ENCODE measurements at places on chromosomes 2 and 18. TPM values are rescaled to one million over a fixed set of nuclear protein-coding genes. Genes with fewer than 3 reads are reported as not detected.

GRCh38 chr2:190651413-190651812 is 2.5 kb downstream of the NAB1 start:
- no peak for DNase-seq

- DNase-seq, result no peak
These were observed 87.9 kb downstream of the NPAS2 start for GRCh38 chr2:100907832-100908231.

- no peak for DNase-seq
These were observed 126.9 kb upstream of the TLK1 start for GRCh38 chr2:171287611-171288010.

The DNAJC5G gene
- 1.2 TPM for total RNA-seq

GRCh38 chr2:15897431-15898098 is 42.8 kb upstream of the MYCN start:
- no peak for DNase-seq

Measured in left ventricle myocardium inferior (tissue), 1 donor.